ENCODE measurements at places on chromosomes 7 and 10. TPM values are rescaled to one million over a fixed set of nuclear protein-coding genes. Genes with fewer than 3 reads are reported as not detected.
A peak's percentile ranks its signal among the peaks of the same experiment; 100 is the strongest.

DNA sequence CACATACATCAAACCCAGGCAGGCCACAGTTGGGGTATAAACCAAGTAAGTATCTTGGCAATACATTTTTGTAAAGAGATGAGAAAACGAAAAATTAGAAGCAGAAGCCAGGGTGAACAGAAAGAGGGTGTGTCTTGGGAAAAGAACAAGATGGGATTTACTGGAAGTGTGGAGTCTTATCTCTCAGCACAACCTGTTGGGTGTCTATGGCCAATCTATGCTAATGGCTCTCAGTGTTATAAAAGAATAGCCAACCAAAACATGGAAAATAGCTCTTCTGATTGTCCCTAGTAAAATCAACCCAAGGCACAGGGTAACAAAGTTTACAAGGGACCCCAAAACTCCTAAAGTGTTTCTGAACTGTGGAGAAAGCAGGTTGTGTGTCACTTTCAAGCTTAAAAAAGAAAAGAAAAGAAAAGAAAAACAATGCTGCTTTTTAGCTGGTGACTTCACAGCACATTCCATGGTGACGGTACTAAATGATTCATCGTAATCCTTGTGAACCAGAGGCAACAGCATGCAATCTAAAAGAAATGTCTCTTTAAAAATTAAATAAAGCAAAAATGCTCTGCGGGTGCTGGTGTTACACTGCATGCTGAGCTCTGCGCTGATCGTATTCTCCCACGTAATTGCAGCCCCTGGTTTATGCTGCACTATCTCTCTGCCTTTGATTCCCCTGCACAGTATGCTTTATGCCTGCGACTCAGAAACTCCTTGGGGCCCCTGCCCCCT, 100.8 kb downstream of the C10orf90 start:
- no peak for ATAC-seq

Gene HTRA1
- 107 TPM for total RNA-seq

Gene KCND2
- 0.93 TPM for total RNA-seq

DNA sequence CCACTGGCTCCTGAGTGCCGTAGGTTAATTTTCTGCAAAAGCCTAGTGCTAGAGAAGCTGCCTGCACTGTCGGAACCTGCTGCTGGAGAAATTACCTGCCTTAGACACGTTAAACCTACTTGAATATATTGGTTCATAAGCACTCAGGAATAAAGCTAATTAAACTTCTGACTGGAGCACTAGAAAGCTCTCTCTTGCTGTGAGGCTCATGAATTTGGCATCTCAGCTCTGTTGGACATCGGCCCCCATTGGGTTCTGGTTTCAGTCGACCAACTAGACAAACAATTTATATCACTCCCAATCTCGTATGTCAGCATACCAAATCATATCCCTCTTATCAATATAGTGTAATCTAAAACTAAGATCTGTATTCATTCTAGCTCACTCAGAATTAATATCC, 52.4 kb upstream of the SEMA3C start:
- ATAC-seq, result no peak

DNA sequence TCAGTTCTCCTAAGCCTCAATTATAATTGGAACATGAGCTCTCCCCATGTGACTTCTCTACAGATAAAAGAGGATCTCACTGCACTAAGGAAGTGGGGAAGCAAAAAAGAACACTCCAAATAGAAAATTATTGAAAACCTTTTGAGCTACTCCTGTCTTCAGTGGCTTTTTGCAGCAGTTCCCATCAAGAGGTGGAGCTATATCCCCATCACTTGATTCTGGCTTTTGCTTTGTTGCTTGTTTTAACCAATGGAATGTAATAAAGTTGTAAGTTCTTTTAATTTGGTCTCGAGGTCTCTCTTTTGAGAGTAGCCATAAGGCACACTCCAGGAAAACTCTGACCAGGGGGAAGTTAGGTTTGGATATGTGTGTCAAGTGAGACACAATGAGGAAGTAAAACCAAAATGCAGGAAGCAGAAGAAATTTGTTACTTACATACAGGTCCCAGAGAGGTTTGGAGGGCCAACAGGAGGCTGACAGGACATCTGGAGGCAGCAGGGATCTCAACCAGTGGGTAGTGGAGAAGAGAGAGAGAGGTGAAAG, 569.4 kb downstream of the HTR7 start:
- ATAC-seq, result peak; percentile 58

DNA sequence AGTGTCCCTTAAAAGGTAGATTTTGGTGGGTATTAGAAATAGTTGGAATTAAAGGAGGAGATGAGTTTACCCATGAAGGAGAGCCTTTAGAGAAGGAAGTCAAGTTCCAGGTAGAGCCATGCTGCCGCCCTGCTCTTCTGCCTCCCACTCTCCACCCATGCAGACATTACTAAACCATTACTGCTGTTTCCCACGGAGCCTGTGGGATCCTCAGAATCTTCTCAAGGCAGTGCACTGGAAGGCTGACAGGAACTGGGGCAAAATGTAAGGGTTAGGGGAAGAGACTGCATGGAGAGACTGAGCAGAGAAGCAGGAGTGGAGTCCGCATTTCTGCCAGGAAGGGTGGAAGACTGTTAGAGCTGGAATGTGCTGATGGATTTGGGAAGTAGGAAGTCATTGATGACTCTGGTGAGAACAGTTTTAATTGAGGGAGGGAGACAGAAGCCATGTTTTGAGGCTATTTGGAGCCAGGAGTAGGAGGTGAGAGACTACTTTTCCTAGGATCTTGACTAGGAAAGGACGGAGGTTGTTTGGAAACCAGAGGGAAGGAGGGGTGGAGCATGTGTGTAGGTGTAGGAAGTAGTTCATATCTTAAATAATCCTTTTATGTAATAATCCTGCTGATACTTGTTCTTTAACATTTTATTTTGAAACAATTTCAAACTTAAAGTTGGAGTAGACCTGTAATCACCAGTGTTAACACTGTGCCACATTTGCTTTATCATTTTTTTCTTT, 109.0 kb downstream of the CCNY start:
- ATAC-seq, result no peak

DNA sequence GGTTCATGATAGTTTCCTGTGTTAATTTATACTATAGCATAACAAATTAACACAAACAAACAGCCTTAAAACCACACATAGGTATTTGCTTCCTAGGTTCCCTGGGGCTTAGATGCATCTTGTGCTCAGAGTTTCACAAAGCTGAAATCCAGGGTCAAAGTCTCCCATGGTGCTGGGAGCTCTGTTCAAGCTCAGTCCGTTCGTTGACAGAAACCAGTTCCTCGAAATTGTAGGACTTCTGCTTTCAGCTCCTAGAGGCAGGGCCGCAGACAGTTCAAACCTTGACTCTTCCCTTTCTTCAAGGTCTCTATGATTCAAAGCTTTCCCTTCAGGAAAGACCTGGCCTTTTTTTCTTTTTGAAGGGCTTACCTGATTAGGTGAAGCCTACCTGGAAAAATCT, 90.5 kb downstream of the VSTM2A start:
- ATAC-seq, result no peak

- no peak for ATAC-seq
Measured at GRCh38 chr7:142919656-142920055, 13.9 kb downstream of the TRPV5 start.
